ENCODE measurements at places on chromosomes 12 and 14.
A peak's percentile ranks its signal among the peaks of the same experiment; 100 is the strongest.

GRCh38 chr14:77489041-77489440, 9.6 kb downstream of the ISM2 start:
- no peak for DNase-seq

GRCh38 chr12:84069699-84070098, 842.9 kb downstream of the SLC6A15 start:
- DNase-seq, result no peak

DNA sequence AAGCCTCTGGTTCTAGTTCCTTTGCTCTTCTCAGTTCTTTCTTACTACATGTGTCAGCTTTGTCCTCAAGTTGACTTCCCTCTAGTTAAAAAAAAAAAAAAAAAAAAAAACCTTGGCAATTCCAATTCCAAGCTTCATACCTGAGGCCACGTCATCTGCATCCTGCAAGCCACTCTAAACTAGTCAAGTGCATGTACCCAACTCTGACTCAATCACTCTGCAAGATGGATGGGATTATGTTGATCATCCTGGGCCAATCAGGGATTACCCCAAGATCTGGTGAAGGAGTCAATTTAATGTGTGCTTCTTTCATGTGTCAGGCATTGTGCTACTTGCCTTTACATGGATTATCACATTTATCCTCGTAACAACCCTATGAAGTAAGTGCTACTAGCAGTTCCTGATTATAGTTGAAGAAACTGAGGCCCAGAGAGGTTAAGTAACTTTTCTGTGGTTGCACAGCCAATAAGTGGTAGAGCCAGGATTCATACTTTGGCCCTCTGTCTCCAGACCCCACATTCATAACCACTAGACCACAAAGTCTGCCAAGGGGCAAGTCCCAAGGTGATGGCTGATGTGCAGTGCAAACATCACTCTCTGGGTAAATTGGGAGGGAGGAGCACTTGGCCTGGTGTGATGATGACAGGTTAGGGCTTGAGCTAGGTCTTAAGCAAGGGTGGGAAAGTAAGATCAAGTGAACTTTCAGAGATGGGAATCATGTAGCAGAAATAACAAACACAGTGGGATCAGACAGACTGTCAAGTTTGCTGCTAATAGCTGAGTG, 17.3 kb upstream of the CCND2 start:
- DNase-seq, result no peak

DNA sequence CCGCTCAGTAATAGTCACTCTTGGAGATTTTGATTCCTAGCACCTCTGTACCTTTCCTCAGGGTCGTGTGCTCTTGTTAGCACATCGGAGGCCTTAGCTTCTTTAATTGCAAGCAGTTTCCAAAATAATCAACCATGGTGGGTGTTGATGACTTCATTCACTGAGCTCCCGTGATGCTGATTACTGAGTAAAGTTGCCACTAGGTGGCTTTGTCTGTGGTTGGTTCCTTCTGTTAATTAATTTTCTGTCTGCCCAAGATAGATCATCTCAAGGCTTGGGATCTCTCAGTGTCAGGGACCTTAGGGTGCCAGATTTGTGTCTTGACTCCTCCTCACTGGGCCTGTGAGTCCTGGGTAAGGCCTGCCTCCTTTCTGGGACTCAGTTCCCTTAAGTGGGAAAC, 54.3 kb downstream of the PTPN11 start:
- no peak for DNase-seq

- DNase-seq, result peak; percentile 93
These were observed at the start of gene POMT2 for GRCh38 chr14:77320238-77320935. TSS of gene POMT2 (minus strand) at chr14:77320883. CDS start at chr14:77320681, 202 bp downstream.

All from activated T-cell treated with anti-CD3 and anti-CD28 coated beads, Interleukin-2, amount 50 U/mL, for 1 hour (primary cell).